ENCODE measurements at places on chromosomes 16 and 17. TPM values are rescaled to one million over a fixed set of nuclear protein-coding genes. Genes with fewer than 3 reads are reported as not detected.
A peak's percentile ranks its signal among the peaks of the same experiment; 100 is the strongest.

Gene TBX21
- total RNA-seq, result not detected

Gene C16orf46
- total RNA-seq, result 0.58 TPM

Gene C16orf95
- 12.5 TPM for total RNA-seq

Gene MNT
- 6.8 TPM for total RNA-seq

GRCh38 chr17:65065906-65066305 lies 9.4 kb upstream of the GNA13 start:
- no peak for DNase-seq

Gene CTRB2
- total RNA-seq, result not detected

GRCh38 chr16:86388976-86389375 lies 121.4 kb upstream of the FOXF1 start:
- no peak for DNase-seq

Gene ADORA2B
- total RNA-seq, result 27.8 TPM

Gene KRTAP4-12
- total RNA-seq, result not detected

DNA sequence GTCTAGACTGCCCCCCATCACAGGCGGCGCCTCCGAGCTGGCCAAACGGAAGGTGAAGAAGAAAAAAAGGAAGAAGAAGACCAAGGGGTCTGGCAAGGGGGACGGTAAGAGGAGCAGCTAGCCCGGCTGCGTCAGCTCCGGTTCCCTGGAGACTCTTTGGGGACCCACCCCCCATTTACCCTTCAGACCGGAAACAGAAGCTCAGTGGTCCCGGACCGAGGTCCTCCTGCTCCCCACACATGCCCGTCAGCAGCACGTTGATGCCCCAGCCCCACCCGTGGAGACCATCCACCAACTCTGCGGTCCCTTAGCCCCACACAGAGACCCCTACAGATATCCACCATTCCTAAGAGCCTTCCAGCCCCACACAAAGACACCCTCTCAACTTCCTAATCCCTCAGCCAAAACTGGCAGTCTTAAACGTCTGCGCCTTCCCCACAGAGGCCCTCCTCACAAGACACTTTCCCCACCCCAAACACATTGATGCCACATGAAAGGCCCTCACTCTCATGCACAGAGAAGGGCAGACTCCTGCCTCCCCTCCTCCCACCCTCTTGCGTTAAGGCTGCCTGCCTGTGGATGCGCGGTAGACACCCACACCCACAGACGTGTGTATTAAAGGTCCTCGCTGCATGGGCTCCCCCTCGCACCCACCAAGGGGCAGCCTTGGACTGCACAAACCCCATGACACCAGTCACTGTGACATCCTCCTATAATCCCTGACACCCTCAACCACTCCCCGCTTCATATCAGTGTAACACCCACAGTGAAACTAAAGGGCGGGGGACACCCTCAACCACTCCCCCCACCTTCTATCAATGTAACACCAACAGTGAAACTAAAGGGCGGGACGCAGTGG lies 58.2 kb upstream of the RPH3AL start:
- DNase-seq, result no peak

Gene CXCL16
- total RNA-seq, result 0.58 TPM

DNA sequence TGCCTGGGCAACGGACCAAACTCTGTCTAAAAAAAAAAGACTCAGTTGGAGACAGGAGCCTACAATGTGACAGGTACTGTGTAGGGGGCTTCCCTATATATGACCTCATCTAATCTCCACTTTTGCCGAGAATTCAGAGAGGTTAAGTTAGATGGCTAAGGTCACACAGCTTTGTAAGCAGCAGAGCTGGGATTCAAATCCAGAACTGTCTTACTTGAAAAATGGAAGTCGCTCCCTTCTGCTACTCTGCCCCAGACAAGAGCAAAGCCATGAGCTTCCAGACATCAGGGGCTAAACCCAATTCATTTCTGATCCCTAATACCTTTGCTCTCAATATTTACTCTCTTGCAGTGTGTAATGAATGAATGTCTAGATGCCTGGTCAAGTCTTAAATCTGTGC lies 41.5 kb upstream of the ABCC12 start:
- no peak for DNase-seq

Gene CCDC102A
- 7.7 TPM for total RNA-seq

- DNase-seq, result no peak
Observed at GRCh38 chr16:50567651-50568050, 19.5 kb downstream of the NKD1 start.

Gene PFN1
- total RNA-seq, result 1,782 TPM

Gene CCL3
- not detected for total RNA-seq

DNA sequence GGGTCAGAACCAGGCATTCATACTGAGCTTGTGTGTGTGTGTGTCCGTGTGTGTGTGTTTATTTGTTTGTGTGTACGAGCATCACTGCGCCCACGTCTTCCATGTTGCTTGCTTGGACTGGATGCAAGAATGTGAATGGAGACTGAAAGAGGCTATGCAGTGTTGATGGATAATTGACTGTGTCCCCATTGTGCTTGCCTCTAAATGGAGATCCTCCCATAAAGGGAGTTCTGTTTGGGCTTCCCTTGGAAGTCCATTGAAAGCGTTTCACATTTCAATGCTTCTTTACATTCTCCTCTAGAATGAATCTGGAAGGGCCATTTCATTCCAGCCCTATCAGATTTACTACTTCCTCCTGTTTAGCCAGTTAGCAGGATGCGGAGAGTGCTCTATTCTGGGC lies 124.0 kb downstream of the GP2 start:
- no peak for DNase-seq

Gene KCNJ12
- total RNA-seq, result 0.98 TPM

DNA sequence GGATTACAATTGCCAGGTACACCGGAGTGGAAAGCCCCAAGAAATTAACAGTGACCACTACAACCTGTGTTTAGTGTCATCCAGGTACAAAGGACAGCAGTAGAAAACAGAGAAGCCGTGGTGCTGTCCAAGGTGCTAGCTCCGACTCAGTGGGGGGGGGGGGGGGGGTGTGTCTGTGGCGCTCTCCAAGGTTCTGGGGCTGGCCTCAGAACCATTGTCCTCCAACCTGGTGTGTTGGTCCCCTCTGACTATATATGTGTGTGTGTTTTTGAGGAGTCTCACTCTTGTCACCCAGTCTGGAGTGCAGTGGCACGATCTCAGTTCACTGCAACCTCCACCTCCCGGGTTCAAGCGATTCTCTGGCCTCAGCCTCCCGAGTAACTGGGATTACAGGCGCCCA lies 5.8 kb upstream of the ZNF23 start:
- DNase-seq, result no peak

DNA sequence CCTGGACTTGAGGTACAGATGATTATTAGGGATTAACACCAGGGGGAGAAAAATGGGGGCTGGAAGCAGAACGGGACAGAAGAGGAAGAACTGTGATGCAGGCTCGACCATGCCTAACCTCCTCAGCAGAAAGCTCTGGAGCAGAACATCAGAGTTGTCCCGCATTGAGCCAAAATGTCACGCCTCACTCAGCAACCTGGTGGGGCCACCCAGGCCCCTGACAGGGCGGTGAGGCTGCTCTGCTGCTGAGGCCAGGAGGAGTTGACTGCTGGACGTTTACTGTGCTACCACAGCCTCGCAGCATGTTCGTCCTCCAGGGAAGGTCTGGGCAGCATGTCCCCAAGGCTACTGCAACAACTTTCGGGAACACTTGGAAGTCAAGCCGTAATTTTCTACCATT lies 6.5 kb upstream of the ULK2 start:
- no peak for DNase-seq

Gene GCGR
- not detected for total RNA-seq

- DNase-seq, result no peak
Observed at GRCh38 chr16:54996186-54996585, 65.5 kb downstream of the IRX5 start.

Gene CCDC47
- 60.3 TPM for total RNA-seq

Gene SMIM22
- total RNA-seq, result not detected

GRCh38 chr17:1720856-1721386 lies 3.6 kb upstream of the WDR81 start:
- peak; percentile 49 for DNase-seq

GRCh38 chr16:86881861-86882273 lies 303.5 kb downstream of the FOXL1 start:
- DNase-seq, result no peak

GRCh38 chr16:82302042-82302727 lies 132.2 kb upstream of the MPHOSPH6 start:
- DNase-seq, result no peak

DNA sequence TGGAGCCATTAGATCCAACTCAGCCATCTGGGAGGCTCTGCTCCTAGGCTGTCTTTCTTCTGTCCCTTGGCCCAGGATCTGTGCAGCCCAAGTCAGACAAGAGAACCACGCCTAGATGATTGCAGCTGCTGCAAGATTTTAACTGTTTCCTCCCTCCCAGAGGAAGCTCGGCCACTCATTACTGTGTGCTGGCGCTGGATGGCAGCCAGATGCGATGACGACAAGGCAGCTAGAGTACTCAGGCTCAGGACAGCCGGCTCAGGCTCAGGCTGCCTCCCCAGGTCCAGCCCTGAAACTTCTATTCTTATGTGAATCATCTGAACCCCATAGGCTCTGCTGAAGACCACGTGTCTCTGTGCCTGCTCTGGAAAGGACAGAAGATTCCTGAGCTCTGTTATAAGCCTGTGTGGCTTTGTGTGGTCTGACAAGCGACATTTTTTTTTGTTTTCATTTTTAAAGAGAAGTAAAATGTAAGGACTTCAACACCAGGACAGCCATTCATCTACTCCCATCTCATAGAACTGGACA lies 32.1 kb upstream of the FBXW10B start:
- peak; percentile 100 for DNase-seq

- no peak for DNase-seq
Observed at GRCh38 chr16:11360641-11361373, 15.5 kb downstream of the RMI2 start.

DNA sequence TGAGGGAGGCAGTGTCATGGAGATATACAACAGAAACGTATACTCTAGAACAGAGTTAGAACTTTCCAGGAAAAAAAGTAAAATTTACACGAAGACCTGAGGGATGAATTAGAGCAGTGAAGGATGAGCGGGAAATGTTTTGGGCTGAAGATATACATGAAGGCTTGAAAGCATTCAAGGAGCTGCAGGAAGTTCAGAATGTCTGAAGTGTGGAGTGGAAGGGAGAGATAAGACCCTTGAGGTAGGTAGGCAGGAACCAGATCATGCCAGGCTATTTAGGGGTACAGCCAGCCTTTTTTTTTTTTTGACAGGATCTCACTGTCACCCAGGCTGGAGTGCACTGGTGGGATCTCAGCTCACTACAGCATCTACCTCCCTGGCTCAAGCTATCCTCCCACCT lies 3.2 kb upstream of the NLK start:
- no peak for DNase-seq

DNA sequence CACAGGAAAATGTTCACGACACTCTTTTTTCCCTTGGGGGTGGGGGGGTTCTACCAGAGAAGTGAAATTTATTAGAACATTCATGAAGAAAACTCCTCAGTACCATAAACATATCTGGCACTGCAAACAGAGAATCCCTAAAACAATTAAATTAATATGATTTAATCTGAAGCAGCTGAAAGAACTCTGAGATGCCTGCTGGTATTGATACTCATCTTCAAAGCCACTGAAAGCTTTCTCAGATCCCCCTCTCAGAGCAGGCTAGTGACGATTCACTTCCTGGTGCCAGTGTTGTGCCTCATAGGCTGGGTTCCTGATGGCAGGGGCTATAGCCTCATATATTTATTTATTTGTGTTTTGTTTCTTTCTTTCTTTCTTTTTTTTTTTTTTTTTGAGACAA lies 52.7 kb downstream of the MYH10 start:
- DNase-seq, result no peak

GRCh38 chr17:20313891-20314290 lies 153.4 kb downstream of the LGALS9B start:
- no peak for DNase-seq

Gene SLC16A5
- total RNA-seq, result not detected

DNA sequence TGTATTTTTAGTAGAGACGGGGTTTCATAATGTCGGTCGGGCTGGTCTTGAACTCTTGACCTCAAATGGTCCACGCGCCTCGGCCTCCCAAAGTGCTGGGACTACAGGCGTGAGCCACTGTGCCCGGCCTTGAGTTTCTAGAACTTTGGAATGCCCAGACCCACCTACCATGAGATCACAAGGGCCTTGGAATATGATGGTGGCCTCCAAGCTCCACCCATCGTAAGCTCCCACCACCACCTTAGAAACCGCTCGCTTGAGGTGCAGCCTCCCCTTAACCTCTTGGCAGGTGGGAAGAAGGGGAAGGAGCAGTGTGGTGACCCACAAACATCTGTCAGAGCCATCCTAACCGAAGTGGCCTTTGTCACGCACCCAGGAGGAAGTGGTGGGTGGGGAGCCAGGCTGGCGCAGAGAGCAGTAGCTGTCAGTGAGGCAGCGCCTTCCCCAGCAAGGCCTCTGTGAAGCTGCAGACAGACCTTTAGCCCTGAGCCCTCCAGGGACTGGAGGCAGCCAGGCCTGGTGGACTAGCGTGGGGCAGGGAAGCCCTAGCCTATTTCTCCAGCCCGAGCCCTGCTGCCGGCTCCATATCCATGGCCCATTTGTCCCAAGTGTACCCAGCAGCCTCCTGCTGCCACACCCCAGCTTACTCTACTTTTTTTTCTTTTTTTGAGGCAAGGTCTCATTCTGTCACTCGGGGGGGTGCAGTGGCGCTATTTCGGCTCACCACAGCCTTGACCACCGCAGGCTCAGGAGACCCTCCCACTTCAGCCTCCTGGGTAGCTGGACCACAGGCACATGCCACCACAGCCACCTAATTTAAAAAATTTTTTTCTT lies 13.1 kb upstream of the SEPHS2 start:
- DNase-seq, result no peak

Gene DNAH17
- total RNA-seq, result not detected

Gene CCDC78
- total RNA-seq, result 7.0 TPM

- no peak for DNase-seq
Observed at GRCh38 chr16:53154513-53154912, 99.7 kb downstream of the CHD9 start.

Gene C16orf96
- not detected for total RNA-seq

DNA sequence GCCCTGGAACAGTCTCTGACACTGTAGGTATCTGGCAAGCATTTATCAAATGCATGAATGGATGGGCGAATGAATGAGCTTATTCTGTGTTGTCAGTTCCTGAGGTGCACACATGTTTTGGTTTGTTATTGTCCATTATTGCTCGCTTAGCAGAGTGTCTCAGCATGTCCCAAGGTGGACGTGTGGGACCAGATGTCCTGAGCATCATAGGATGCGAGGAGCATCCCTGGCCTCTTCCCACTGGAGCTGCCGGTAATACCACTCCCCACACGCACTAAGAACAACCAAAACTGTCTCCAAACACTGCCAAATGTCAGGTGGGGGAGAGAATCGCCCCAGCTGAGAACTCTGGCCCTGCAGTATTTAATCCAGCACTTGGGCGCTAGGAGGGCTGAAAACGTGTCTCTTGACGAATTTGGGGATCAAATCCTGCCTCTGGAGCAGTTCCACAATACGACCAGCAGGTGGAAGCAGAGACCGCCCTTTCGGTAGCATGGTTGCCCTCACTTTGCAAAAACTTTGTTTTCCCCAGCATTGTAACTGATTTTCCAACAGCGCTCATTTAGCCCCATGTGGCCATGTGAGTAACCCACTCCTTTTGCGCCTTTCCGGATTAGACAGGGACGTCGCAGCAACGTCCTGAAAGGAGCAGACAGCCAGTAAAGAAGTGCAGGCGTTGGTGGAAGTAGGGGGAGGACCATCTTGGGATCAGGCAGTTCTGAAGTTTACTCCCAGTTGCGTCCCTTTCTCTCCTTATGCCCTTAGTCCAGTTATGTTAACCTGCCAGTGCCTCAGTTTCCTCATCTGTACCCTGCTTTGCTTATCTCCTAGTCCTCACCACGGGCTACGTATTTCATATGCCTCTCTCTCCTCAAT lies 22.7 kb downstream of the TMEM114 start:
- peak; percentile 83 for DNase-seq

Gene TCF25
- total RNA-seq, result 171 TPM

- DNase-seq, result peak; percentile 35
Observed at GRCh38 chr17:67602974-67603373, 114.8 kb upstream of the NOL11 start.

GRCh38 chr16:83517398-83517797 lies 290.4 kb upstream of the HSBP1 start:
- no peak for DNase-seq
